Umbilical cord (tissue), 2 donors: ENCODE measurements at places on chromosomes 7 and 10.
A peak's percentile ranks its signal among the peaks of the same experiment; 100 is the strongest.

GRCh38 chr10:17701301-17701700, 50.7 kb upstream of the TMEM236 start:
- DNase-seq = no peak

GRCh38 chr7:47153058-47153457, 428.9 kb downstream of the TNS3 start:
- DNase-seq = peak; percentile 73

GRCh38 chr7:100641463-100641859, at the start of gene TFR2:
TSS of gene TFR2 (minus strand) at chr7:100641552. CDS start at chr7:100641509, 43 bp downstream.
- no peak for DNase-seq

DNA sequence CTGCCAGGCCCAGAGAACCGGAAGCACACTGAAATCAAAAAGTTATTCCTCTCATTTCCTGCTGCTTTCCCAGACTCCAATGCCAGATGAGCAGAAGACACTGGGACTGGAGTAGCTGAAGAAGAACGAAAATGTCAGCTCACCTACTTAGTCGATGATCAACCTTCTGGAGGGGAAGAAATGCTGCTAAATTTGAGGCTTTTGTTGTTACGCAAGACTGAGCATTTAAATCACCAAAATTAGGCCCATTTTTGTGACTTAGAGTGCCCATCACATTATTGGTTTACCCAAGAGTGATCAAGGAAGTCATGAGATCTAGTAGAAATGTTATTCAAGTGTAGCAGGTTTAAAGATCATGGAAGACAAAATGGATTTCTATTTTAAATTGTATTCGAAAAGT, 182.1 kb upstream of the PLXDC2 start:
- DNase-seq = no peak

- no peak for DNase-seq
Observed at GRCh38 chr7:125193263-125193662, 263.6 kb upstream of the POT1 start.

DNA sequence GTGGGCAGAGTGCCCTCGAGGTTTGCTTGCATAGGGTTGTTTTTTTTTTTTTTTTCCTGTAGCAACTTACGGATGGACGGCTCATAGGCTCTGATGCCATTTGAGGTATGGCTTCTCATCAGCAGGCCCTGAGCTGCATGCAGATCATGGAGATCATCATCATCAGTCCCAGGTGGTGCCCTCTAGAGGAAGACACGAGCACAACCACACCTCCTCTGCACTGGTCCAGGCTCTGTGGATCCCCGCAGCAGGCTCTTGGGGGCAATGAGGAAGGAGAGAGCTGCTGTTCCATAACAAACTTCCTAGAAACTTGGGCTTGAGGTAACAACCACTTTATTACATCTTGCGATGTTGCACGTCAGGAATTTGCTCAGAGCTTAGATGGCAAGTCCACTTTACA, 132.7 kb upstream of the CXCL12 start:
- no peak for DNase-seq

GRCh38 chr10:99372546-99373271, 43.6 kb downstream of the CNNM1 start:
- DNase-seq = peak; percentile 40

DNA sequence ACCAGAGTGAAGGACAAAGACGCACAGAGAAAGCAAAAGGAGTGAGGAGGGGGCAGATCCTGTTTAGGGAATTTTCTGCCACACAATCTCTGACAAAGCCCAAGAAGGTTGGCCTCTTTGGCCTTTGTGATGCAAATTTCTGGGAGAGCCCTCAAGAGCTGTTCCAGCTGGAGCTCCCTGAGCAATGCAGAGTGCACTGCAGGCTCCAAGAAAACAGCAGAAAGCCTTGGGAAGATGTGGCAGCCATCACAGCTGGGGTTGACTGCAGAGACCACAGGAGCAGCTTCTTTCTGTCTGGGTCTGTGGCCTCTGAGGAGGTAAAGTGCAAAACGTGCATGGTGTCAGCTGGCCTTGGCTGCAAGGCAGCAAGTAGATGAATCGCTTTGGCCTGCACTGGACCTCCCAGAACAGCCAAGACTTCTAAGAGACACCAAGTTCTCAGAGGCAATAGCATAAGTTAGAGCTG, 200.2 kb downstream of the ELMO1 start:
- peak; percentile 45 for DNase-seq

- peak; percentile 93 for DNase-seq
Observed at GRCh38 chr10:29714096-29714874, 79.5 kb upstream of the SVIL start.

- peak; percentile 61 for DNase-seq
Observed at GRCh38 chr10:18659819-18660535, 746 bp downstream of the ARL5B start.

GRCh38 chr10:113093188-113094113, 143.4 kb downstream of the TCF7L2 start:
- no peak for DNase-seq
